Omental fat pad (tissue), 4 donors: ENCODE measurements at places on chromosomes 7 and 10.

DNA sequence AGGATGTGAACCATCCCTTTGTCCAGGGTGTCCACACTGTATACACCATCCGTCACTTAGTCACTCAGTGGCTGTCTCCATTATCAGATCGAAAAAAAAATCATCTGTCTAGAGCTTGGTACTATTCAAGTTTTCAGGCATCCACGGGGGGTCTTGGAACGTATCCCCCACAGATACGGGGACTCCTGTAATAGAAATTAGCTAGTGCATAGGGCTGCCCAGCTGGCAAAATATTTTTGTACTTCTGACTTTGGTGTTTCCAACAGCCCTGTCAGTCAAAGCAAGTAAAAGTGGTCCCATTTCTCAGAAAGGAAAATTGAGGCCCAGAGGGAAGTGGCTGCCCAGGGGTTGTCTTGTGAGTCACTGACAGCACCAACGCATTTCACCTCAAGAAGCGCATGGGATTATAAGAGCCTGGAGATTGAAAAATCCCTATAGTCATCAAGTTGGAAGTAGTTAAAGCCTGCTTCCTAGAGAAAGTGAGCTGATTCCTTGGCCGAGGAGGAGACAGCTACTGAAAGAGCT lies 52.1 kb upstream of the SLC29A3 start:
- DNase-seq: no peak

- no peak for DNase-seq
Measured at GRCh38 chr10:7302392-7302906, 108.4 kb downstream of the SFMBT2 start.

DNA sequence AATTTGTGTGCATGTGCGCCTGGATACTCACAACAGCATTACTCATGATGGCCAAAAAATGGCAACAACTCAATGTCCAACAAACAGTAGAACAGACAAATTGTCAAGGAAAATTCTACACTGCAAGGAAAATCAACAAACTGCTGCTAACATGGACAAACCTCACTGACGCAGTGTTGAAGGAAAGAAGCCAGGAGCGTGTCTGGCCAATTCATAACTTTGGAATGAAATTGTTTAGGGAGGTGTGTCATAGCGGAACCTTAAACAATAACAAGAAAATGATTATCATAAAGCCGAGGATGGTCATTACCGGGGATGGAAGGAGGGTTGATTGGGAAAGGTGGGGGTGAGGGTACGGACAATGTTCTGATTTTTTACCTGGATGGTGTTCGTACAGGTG lies 29.1 kb downstream of the ALOX5 start:
- no peak for DNase-seq

DNA sequence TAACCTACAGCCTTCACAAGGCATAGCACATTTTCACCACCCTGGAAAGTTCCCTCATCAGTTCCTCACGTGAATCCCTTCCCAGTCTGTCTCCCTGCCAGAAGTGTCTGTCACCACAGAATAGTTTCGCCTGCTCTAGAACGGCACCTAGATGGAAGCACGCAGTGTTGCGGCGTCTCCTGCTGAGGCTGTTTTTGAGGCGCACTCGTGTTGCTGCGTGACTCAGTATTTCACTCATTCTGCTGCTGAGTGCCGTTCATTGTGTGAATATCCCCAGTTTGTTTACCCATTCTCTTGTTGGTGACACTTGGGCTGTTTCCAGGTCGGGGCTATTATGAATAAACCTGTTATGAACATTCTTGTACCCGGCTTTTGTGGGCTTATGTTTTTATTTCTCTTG lies 12.8 kb downstream of the NOS3 start:
- no peak for DNase-seq

GRCh38 chr10:84845628-84846261 lies 517.4 kb downstream of the CCSER2 start:
- no peak for DNase-seq

DNA sequence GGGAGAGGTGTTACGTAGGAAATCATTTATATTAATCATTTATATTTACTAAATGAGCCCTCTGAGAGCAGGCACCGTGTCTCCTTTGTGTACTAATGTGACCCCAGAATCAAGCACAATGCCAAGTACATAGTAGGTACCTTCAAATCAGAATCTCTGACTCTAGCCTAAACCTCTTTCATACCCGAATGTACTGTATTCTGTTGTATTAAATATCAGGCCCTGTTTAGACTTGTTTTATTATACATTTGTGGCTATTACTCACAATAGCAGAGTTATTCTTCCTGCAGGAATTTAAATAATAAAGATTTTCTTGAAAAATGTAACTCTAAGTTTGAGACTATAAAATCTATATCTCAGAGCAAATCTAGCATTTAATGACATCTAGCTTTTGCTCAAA lies 297.3 kb downstream of the EXOC4 start:
- DNase-seq: no peak

DNA sequence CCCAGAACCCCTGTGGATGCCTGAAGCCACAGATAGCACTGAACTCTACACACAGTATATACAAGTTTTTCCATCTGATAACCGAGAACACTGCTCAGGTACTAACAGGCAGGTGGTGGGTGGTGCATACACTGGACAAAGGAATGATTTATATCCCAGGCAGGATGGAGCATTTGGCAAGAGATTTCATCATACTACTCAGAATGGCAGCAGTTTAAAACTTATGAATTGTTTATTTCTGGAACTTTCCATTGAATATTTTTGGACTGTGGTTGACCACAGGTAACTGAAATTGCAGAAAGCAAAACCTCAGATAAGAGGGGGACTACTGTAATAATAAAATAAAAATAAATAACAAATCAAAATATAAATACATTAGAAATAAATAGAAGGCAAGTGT lies 10.9 kb upstream of the KCNMA1 start:
- no peak for DNase-seq

- no peak for DNase-seq
Measured at GRCh38 chr10:124572751-124573150, 111.1 kb downstream of the LHPP start.

- no peak for DNase-seq
Measured at GRCh38 chr10:9602998-9603397, 1414.7 kb upstream of the CELF2 start.
